ENCODE measurements at places on chromosomes 16 and 17.

GRCh38 chr17:76848670-76849069, 19.5 kb upstream of the MGAT5B start:
- no peak for DNase-seq

DNA sequence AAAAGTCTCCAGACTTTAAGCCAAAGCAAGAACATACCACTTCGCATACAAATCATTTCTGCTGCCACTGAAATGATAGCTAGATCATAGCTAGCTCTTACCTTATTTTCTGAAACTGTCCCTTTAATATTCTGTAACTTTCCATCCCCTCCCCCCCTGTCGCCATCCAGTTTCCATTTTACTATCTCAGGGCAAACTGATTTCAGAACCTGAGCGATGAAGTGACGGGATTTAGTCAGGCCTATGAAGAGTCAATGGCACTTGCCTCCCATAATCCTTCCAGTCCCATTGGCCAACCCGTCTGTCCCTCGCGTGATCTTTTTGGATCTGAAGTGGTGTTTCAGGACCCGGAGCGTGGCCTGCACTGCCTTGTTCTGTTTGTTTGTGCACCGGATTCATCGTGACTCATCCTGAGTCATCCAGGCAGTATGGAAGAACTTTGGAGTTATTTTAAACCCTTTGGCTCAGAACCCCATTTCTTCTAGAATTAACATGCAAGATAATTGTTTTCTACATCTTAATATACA, 199.8 kb upstream of the CHMP6 start:
- no peak for DNase-seq

- no peak for DNase-seq
Measured at GRCh38 chr17:42640121-42640520, 19.0 kb upstream of the TUBG2 start.

- no peak for DNase-seq
Measured at GRCh38 chr16:83312718-83313245, 495.0 kb upstream of the HSBP1 start.

DNA sequence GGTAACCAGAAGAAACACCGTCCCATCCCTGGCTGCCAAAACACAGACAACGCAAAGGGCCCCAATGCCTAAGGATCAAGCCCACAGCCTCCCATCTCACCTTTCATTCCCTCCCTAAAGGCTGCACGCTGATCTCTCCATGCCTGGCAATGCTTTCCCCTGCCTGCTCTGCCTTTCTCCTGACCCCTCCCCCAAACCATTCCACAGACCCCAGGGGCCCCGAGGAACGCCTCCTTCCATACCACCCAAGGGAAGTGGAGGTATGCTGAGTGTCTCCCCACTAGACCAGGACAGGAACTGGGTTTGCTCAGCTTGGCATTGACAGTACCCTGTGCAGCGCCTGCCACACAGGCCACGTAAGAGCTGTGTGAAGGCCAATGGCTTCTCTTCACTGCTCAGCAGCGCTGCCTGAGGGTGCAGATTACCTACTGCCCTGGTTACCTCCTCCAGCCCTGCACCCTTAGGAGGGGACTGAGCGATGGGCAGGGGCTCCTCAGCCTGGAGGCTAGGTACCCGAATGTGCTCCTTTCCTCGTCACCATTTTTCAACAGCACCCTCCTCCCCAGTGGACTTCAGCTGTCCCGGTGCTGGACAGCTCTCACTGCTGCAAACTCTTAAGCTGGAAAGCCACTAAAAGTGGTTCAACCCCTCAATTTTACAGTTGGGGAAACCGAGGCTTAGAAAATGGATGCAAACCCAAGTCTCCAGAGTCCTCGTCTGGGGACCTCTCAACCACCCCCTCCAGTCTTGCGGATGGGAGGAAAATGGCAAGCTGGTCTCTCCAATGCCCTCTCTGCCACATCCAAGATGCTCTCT, 45.0 kb downstream of the SRCIN1 start:
- DNase-seq: no peak

DNA sequence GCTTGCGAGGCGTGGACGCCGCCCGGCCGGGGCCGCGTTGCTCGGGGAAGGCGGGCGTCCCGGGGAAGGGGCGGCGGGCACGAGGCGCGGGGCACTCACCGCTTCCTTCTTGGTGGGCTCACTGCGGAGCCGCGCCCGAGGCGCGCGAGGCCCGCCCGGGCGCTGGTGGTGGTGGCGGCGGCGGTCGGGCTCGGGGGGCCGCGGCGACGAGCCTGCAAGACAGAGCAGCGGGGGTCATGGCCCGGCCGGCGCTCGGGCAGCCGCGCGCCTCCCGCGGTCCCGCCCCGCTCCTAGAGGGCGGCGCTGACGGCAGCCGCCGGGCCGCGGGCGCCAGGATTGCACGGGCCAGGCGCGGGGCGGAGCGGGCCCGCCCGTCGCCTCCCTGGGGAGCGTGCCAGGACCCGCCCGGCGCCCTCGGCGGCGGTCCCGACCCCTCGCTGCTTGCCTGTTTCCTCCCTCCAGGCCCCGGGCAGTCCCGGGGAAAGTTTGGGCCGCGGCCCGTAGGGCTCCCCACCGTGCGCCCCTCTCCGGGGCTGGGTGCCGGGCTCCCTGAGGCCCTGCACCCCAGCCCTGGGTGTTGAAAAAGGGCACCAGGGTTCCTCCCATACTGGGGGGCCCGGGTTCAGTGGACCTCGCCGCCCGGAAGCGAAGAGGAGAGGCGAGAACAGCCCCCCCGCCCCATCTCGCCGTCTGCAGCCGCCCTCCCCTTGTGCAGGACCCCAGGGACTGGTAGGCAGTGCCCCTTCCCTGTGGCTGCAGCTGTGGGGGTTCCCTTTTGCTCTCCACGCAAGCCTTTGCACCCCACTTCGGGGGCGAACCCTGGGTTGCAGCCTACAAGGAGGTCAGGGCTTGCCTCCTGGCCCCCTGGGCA, at the start of gene C16orf74:
TSS of gene C16orf74 (minus strand) at position 270 of the 871 bp plus-strand sequence. CDS start 15,879 bp downstream, outside the sequence.
- DNase-seq: no peak

DNA sequence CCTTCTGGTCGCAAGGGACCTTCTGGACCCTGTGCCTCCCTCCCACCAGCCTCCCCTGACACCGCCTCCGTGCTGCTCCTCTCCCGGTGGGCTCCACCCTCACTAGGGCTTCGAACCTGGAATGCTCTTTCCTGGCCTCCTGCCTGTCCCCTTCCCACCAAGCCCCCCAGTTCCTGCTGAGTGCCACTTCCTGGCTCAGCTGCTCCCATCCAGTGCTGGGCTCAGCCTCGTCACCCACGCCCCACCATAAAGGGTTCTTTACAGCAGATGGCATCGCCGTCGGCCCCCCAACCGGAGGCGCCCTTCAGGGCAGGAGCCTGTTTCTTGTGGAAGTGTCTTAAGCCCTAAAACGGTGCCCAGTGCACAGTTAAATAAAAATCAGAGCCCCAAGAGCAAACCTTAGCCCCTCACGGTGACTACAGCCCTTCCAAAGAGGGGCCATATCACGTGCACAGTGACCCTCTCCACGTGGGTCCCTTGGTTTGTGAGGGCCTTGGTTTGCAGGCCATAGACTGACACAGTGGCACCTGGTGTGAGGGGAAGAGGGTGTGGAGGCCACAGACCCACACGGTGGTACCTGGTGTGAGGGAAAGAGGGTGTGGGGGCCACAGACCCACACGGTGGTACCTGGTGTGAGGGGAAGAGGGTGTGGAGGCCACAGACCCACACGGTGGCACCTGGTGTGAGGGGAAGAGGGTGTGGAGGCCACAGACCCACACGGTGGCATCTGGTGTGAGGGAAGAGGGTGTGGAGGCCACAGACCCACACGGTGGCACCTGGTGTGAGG, 111.4 kb downstream of the METRNL start:
- DNase-seq: no peak

GRCh38 chr17:1108478-1108764, 71.4 kb downstream of the ABR start:
- no peak for DNase-seq

GRCh38 chr16:86398622-86399021, 111.7 kb upstream of the FOXF1 start:
- DNase-seq: no peak

- no peak for DNase-seq
Measured at GRCh38 chr17:58382108-58382871, 30.3 kb upstream of the SUPT4H1 start.

GRCh38 chr17:17724307-17725010, 43.2 kb downstream of the RAI1 start:
- no peak for DNase-seq

GRCh38 chr17:8623591-8623990, 6.9 kb downstream of the MYH10 start:
- DNase-seq: no peak

GRCh38 chr16:81367821-81368220, 53.1 kb downstream of the GAN start:
- DNase-seq: no peak

- no peak for DNase-seq
Measured at GRCh38 chr17:45263477-45263860, 1.6 kb upstream of the SPATA32 start.

- no peak for DNase-seq
Measured at GRCh38 chr17:22145605-22146178, 453.4 kb downstream of the KCNJ18 start.

GRCh38 chr17:5762191-5762590, 177.9 kb upstream of the NLRP1 start:
- DNase-seq: no peak

- no peak for DNase-seq
Measured at GRCh38 chr17:51258756-51259563, 889 bp downstream of the MBTD1 start.

DNA sequence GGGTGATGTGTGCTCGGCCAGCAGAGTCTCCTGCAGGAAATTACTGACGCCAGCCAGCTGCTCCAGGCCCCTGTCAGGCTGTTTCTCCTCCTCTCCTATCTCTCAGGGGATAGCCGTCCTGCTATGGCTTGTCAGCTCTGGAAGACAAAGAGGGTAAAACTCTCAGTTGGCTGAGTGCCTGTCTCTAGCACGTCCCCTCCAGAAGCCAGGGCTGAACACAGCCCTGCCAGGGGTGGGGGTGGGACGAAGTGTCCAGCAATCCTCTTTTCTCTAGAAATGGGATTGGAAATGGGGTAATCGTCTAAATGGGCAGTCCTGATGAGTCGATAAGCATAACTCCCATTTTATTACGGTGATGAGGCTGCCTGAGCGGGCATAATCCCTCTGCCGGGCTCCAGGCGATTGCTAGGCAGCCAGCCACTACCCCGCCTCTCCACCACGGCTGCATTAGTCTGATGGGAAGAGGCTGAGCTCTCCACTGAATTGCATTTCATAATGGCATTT, 89.1 kb upstream of the GNAO1 start:
- no peak for DNase-seq

DNA sequence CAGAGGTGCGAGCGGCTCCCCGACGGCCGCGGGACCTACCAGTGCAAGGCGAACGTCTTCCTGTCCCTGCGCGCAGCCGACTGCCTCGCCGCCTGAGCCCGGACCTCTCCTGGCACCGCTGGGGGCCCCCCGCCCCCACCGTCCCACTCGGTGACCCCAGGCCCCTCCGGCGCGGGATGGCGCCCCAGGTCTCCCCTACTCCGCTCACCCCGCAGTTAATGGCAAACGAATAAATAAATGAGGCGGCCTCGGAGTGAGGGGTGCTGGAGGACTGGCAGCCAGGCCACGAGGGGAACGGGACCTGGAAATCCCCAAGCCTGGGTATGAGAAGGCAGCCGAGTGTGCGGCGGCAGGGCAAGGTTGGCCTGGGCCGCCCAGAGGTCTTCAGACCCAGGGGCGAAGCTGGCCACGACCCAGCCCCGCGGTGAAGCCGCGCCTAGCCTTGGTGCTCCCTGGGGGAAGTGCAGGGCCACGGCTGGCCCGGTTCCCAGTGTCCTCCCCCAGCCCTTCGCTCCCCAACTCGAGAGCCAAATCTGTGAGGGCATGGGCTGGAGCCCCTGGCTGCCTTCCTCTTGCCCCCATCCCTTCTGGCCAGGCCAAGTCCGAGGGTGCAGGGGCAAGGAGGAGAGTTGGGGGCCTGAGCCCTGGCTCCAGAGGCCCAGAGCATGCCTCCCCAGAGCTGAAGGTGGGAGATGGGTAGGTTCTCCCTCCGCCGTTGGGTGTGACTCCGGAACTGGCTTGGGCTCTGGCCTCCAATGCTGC, 796 bp downstream of the NPB start:
- DNase-seq: no peak

- no peak for DNase-seq
Measured at GRCh38 chr16:70746040-70746707, 54.8 kb downstream of the VAC14 start.

DNA sequence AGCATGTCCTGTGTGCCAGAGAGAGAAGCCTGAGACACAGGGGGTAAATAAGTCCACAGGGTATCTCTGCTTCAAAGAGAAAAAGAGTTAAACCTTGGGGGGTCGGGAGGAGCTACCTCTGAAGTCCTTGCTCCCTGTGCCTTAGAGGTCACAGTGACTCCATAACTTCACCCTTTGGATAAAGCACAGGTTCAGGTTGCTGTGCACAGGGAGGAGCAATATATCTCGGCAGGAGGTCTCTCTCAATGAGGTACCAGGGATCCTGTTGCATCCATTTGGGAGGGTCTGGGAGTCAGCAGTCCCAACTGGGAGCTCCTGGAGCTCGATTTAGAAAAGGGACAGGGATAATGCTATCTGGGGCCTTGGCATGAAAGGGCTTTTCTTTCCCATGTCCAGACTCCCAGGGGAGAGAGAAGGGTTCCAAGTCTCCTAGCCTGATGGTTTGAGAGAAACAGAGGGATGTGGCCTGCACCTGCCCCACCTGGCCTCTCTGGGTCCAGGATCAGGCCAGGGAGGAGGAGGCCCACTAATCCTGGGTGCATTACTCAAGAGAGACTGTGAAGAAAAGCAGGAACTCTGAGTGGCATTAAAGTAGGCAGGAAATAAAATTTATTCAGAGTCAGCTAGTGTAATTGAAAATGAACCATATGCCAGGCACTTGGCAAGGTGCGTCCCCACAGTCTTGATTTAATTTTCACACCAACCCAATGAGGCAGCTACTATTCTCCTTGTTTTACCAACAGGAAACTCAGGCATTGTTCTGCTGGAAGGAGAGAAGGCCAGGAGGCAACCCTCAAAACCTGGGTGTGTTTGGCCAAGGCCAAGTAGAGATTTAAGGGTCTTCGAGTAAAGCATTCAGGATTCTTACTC, 40.7 kb downstream of the CUEDC1 start:
- DNase-seq: no peak

DNA sequence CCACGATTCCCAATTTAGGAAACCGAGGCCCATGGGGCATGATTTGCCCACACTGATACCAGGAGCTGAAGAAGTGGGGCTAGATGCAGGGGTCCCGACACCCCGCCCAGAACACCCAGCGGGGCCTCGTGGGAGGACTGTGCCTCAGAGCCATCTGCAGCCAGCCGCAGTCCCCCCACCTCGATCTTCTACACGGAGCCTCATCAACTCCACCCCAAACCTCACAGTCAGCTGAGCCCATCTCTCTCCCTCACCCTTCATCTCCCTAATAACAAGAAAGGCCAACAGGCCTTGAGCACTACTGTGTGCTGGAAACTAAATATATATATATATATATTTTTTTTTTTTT, 4.2 kb downstream of the ITGAE start:
- no peak for DNase-seq

- peak; percentile 65 for DNase-seq
Measured at GRCh38 chr16:28317040-28317880, 24.9 kb downstream of the SBK1 start.

DNA sequence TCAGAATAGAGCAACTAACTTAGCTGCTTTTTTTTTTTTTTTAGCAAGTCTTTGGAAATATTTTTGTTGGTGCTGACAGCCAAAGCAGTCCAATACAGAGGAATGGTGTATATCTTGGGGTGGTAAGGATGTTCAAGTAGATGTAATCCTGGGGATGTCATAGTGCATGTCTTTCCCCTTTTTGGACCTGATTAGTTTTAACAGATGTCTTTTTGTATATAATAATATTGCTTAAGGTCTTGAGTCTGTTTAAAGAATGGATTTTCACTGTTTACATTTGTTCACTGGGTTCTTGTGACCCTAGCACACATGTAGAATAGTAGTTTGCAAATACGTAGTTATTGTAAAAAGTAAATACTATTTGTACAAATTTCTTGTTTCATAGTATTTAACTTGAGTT, 7.9 kb downstream of the TAF15 start:
- DNase-seq: no peak

- no peak for DNase-seq
Measured at GRCh38 chr17:75472119-75472518, 15.7 kb downstream of the TMEM94 start.

Data from activated gamma-delta T cell treated with anti-CD3 and anti-CD28 coated beads, Interleukin-2, amount 50 U/mL, for 16 hours (primary cell).